ENCODE measurements at places on chromosomes 7 and 10.

GRCh38 chr10:49152663-49153062 lies 18.8 kb upstream of the FAM170B start:
- no peak for DNase-seq

GRCh38 chr7:138029126-138029525 lies 27.2 kb upstream of the CREB3L2 start:
- no peak for DNase-seq

DNA sequence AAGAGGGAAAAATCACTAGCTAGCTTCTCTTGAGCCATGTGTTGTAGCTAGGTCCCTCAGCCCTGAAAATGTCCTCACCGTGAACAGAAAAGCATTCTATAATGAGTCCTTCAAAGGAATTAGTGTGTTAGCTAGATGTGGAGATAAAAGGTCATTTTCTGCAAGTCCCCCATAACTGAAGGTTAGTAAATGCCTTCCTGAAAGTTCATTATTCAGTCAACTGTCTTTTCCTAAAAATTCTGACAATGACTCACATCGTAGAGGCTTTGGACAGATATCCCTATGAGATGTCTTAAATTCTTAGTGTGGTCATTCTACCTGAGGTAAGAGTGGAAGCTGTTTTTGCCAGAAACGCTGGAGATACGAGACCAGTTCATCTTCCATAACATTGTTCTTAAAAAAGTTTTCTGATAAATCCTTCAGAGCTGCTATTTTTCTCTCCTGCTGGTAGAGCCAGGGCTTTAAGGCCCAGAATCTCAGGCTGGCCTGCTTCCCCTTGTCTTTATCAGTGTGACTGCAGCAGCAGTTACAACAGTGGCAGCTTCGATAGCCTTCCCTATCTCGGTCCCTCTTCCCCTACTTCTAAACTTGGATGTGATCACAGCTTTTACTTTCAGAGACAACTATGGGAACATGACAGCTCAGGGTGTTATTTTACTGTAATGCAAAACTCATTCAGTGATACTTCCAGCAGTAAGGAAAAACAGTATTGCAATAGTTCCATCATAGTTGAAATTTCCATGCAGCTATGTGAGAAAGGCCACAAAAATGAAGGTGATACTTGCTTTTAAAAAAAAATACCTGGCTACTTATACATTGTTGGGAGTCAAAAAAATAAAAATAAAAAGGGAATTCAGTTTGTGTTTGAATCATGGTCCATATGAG lies 37.3 kb upstream of the PRKAR2B start:
- DNase-seq: no peak

GRCh38 chr7:6338551-6339274 lies 66.3 kb upstream of the CYTH3 start:
- DNase-seq: no peak

DNA sequence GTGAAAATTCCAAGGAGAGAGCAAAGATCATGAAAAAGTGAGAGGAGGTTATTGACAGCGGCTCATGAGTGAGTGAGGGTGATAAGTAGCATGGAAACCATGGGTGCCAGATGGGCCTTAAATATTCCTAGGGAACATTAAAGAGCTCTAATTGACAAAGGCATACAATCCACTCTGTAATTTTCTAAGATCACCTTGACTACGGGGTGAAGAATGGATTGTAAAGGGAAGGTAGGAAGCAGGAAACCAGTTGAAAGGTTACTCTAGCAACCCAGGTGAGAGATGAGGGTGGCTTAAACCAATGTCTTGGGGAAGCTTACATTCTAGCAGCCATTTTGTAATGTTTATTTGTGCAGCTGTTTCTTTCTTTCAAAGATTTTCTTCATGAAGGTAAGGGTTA lies 75.7 kb downstream of the RSU1 start:
- DNase-seq: no peak

- DNase-seq: no peak
Measured at GRCh38 chr7:116862951-116863670, 724 bp downstream of the CAPZA2 start.

GRCh38 chr7:100200693-100201092 lies 19.1 kb upstream of the PVRIG start:
- DNase-seq: no peak

- no peak for DNase-seq
Measured at GRCh38 chr10:126400641-126401040, 12.4 kb upstream of the ADAM12 start.

- DNase-seq: no peak
Measured at GRCh38 chr10:123136221-123136805, 543 bp downstream of the HMX3 start.

DNA sequence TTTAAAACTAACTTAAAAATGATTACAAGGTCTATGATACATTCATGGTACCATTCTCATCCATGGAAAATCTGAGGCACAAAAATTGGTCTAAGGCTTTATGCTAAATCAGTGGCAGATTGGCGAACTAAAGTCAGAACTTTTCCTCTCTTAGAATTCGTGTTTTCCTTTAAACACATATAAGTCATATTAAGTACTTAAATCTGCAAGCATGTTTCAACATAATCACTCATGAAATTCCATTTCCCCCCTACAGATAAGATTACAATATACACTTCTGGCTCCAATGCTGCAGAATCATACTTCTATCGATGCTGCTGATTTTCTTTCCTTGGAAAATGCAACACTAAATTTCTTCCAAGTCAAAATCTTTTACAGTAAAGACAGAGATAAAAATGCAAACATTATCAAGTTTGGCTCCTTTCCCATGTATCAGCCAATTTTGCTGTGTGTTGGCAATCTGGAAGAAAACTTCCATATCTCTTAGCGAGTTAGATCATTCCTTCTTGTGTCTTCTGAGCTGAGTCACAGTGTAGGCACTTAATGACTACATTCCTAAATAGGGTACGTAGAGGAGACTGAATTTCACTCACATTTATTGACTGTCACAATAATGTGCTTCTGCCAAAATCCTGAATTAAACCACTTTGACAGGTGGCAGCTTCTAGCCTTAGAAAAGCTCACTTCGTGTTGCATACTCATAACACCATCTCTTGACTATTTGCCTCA lies 76.4 kb upstream of the LRRC17 start:
- no peak for DNase-seq

DNA sequence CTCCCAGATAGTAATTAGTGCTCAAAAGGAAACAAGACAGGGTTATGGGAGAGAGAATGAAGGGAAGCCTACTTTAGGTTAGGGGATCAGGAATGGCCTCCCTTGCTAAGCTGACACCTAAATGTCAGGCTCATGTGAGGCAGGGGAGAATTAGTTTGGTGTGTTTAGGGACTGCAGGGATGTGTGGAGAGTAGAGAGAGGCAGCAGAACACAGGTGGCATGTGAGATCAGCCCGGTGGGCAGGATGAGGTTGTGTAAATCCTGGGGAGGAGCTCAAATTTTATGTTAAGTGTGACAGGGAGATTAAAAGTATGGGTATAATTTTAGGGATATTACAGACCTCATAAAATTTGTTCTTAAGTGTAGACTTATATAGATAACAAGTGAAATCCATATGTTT lies 56.2 kb upstream of the ZNF438 start:
- no peak for DNase-seq

DNA sequence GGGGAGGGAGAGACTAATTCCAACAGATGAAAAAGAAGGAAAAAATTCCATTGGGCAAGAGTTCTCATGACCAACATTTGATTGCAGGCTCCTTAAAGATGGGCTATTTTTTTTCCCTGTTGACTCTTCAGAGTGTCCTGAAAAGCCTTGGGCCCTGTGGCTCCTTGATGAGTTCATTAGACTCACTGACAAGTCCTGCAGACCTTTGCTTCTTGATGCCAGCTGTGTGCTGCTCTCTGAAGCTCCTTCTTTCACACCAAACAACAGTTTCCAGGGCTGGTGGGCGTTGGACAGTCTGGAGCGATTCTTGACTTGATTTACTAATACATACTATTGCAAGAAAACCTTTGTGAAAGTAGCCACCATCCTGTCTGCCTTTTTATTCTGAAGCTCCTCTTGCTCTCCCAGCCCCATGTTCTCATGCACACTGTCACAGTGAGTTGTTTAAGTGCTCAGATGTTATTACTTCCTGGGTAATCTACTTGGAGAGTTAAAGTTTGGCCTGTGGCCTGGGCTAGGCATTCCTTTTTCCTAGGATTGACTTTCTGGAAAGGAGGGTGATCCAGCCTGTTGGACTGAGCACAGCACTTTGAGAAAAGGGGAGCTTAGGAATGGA lies 250.3 kb downstream of the PTEN start:
- no peak for DNase-seq

DNA sequence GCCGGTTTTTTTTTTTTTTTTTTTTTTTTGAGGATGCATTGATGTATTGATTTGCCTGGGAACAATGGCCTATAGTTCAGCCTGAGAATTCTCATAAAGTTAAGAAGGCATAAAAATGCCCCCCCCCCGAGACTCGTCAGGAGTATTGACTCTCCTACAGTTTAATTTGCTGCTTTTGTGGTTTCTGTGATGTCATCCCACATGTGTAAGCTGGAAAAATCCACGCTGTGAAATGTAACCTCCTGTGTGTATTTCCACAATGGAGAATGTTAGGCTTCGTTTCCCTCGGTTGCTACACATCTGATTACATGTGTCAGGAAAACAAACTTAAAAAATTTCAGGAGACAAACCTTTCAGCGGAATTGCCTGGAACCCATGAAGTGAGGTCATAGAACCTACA lies 117.9 kb downstream of the FANK1 start:
- no peak for DNase-seq

DNA sequence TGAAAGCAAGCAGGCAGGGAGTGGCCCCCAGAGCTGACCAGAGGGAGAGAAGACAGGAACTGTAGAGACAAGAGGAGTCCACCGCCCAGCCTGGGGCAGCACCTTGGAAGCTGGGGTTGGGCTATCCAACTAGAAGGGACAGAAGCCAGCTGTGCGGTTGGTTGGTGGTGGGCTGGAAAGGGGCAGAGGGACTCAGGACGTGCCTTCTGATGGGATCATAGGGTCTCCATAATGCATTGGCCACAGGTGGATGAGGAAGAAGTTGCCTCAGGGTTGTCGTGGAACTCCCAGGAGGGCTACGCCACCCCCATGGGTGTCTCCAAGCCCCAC lies 114.0 kb upstream of the RET start:
- DNase-seq: no peak

Data from stimulated activated CD8-positive, alpha-beta memory T cell treated with anti-CD3 and anti-CD28 coated beads, Interleukin-15, amount 100 ng/mL, for 48 hours (primary cell).